ENCODE measurements at places on chromosomes 2 and 18.

DNA sequence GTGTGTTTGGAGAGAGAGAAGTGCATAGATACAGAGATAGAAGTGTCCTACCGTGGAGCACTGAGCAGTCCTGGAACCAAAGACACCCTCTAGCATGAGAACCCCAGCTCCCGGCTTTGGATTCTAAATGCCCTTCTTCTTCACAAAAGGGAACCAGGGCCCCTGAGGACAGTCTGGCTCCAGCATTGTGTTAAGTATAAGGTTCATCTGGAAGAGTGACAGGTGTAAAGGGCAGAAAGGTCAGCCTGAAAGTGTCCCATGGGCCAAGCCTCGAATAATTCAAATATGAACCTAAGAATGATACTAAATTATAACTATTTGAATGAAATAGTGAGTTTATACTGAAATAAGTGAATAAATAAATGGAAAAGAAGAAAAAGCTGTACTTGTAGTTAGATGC lies 109.7 kb downstream of the SNTG2 start:
- DNase-seq = no peak

- DNase-seq = no peak
These were observed 71.8 kb upstream of the CABLES1 start for GRCh38 chr18:23063502-23063901.

GRCh38 chr2:155145758-155146229 lies 447.3 kb downstream of the KCNJ3 start:
- DNase-seq = no peak

- DNase-seq = no peak
These were observed 1009.6 kb upstream of the DDX18 start for GRCh38 chr2:116804901-116805300.

GRCh38 chr2:74886251-74886650 lies 52.3 kb downstream of the HK2 start:
- no peak for DNase-seq

GRCh38 chr18:51614967-51615571 lies 417.6 kb upstream of the MEX3C start:
- DNase-seq = no peak

- no peak for DNase-seq
These were observed 127.4 kb upstream of the OTX1 start for GRCh38 chr2:62923242-62923641.

- DNase-seq = no peak
These were observed 135.3 kb downstream of the SLC8A1 start for GRCh38 chr2:40316620-40317019.

GRCh38 chr18:4720518-4720917 lies 265.4 kb upstream of the DLGAP1 start:
- DNase-seq = no peak

DNA sequence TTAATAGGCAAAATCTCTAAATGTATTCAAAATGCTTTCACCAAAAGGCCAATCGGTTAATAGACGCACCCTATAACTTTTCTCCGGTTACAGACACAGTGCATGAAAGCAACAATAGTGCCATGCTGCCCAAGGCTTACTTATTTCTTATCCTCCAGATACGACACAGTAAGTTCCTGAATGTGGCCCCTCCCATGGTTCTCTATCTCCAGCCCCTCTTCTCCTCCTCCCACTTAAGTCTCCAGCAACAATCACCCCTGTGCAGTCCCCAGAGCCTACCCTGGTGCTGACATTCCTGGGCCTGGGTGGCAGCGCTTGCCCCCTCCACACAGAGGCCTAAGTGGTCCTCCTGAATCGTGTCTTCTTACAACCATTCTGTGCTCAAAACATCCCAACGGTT lies 3.6 kb downstream of the KIDINS220 start:
- DNase-seq = no peak

- DNase-seq = no peak
These were observed 9.8 kb upstream of the PAPOLG start for GRCh38 chr2:60746318-60746717.

GRCh38 chr2:200477667-200478131 lies 32.2 kb downstream of the KCTD18 start:
- no peak for DNase-seq

DNA sequence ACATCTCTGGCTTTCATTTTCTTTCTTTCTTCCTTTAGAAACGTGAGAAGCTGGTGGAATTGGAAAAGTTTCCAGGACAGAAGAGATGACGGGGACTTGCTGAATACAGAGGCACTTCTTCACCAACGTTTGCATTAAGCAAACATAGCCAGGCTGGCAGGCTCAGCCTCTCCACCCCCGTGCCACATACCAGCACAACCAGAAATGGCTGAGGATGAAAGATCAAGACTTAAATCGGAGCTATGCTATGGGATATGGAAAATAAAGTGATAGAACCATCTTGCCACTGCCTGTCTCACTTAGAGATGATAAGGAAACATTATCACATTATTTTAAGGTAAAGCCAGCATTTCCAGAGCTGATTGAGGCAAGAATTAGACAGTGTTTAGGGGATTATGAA lies 483.3 kb downstream of the BCL11A start:
- DNase-seq = no peak

DNA sequence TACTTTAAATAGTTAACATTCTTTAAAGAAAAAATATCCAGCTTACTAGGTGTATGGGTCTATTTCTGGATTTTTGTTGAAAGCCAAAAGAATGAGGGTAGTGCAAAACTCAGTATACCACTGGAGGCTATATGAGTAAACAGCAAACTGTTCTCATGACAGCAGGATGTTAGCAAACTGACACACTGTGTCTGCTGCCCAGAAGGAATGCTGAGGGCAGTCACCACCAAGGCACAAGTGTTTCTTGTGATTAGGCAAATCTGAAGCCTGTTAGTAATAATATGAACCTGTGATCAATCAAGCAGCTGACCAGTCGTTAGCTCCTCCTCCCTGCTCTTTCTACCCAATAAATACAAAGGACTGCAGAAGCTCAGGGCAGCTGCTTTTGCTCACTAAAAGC lies 50.5 kb upstream of the SULT1C3 start:
- no peak for DNase-seq

GRCh38 chr18:32469691-32470459 lies 807 bp downstream of the GAREM1 start:
- no peak for DNase-seq

DNA sequence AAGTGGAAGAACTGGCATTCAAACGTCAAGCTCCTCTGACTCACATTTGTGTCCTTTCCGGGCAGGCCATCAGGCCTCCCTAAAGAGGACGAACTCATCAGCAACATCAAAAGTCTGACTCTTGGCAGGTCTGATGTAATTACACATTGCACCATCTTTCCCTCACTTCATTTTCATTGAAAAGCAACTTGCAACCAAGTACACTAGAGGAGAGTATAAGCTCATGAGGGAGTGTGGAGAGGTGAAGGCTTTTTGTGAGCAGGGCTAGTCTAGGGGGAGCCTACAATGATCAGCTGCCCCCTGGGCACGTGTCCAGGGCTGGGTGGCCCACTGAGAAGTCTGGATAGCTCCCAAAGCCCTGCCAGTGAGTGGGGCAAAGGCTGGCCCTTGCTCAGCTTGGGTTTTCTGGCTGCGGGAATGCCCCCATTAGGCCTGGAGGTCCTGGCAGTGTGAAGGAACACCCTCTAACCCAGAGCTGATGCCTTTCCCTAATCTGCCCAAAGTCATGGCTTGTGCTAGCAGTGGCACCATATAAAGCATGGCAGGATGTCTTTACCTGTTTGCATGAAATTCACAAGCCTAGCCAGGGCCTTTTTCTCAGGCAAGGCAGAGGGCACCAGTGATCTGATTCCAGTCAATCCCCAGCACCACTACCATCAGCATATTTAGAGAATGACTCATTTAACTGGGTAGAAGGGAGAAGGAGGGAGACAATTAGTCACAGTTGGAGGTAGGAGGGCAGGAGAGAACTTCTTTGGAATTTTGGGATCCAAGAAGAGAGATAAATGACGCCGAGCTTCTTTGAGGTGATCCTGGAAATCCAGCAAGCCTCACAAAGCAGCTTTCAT lies 8.5 kb upstream of the DAW1 start:
- DNase-seq = peak; percentile 37

- DNase-seq = no peak
These were observed 42.1 kb downstream of the RRM2 start for GRCh38 chr2:10164601-10165000.

DNA sequence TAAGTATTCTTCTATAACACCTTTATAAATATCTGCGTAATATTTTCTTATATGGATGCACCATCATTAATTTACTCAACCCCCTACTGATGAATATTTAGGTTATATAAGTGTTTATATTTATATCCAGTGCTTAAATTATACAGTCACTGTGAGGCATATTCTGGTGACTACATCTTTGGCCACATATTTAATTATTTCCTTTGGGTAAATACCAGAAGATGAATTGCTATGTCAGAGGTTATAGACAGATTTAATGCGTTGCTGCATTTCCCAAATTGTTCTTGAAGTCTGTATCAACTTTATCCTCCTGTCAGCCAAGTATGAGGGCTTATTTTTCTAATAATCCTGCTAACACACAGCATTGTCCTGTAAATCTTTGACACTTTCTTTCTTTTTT lies 18.7 kb downstream of the DYSF start:
- DNase-seq = no peak

- no peak for DNase-seq
These were observed 1616.3 kb upstream of the ACVR2A start for GRCh38 chr2:146228466-146229058.

DNA sequence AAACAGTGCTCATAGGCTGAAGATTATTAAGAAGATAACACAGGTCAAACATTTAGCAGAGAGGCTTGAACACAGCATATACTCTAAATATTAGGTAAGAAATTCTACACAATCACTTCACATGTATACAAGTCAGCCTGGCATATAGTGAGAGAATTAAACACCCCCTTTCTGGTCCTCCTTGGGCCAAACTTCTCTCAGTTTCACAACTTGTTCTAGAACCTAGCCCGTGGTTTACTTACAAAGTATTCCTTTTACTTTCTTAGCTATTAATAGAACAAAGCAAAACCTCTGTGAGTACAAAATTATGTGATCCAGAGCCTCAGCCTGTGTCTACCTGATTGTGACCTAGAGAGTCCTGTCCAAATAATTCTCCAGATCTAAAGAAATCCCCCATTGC lies 562.8 kb downstream of the TNS1 start:
- DNase-seq = no peak

DNA sequence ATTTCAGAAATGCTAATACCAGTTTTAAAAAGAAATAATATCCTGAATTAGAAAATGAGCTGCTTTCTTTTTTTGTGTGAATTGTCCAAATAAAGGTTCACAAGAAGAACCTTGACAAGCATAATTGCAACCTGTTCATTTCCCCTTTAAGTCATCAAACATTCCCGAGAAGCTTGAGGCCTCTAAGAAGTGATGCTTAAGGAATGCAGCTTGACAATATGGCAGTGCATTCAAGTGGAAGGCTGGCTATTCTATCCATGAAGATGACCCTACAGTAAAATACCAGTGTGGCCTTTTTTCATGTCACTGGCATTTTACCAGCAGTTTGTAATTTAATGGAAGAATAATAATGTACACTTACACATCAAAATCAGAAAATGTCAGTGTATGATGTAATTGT lies 216.7 kb downstream of the CTNNA2 start:
- DNase-seq = no peak

GRCh38 chr2:70922235-70923234 lies 13.2 kb upstream of the ATP6V1B1 start:
- no peak for DNase-seq

DNA sequence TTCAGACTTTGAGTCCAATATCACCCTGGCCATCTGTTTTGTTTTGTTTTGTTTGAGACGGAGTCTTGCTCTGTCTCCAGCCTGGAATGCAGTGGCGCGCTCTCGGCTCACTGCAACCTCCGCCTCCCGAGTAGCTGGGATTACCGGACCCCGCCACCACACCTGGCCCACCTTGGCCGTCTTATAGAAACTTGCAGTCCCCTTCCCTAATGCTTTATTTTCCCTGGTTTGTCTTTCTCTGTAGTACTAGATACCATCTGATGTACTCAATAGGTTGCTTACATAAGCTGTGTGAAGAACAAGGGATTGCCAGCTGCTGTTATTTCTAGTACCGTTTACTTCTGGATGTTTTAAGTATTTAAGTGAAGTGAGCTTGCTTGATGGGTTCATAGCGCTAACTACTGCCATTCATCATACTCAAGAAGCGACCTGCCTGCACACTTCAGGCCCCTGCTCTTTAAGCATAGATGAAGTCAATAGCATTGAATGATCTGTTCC lies 1.2 kb downstream of the RPL31 start:
- DNase-seq = no peak

GRCh38 chr18:23893653-23894052 lies 120.9 kb upstream of the TTC39C start:
- DNase-seq = no peak

GRCh38 chr2:2636813-2637212 lies 305.7 kb upstream of the MYT1L start:
- no peak for DNase-seq

GRCh38 chr2:86358957-86359356 lies 21.5 kb upstream of the REEP1 start:
- DNase-seq = no peak
